Activated CD4-positive, alpha-beta T cell treated with anti-CD3 and anti-CD28 coated beads, Interleukin-2, amount 50 U/mL, for 16 hours (primary cell): ENCODE measurements at places on chromosomes 12 and 14.

DNA sequence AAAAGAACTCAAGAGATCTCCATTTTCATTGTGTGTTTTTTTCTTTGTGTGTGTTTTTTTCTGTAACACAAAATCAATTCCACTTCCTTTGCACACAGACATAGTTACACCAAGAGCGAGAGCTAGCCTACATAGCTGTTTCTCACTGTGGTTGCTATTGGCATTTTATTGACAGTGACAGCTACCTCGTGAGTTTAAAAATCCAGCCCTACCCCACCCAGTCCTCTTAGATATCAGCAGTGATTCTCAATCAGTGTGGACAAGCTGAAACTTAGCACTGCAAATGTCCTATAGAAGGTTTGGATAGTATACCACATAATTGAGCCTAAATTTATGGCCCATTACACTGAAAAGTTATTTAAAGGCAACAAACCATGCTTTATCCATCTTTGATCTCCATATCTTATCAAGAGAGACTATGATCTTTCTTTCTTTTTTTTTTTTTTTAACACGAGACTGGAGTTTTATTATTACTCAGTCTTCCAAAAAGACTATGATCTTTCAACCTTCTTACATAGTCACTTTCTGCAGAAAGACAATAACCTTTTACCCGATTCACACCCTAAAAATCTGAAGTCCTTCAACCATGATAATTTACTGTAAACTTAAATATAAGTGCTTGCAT lies 46.8 kb downstream of the ATP2B1 start:
- DNase-seq: no peak

- DNase-seq: no peak
Measured at GRCh38 chr14:22660654-22661053, 16.5 kb upstream of the OR6J1 start.

GRCh38 chr12:48924617-48925303 lies 532 bp downstream of the FKBP11 start:
- peak; percentile 73 for DNase-seq

GRCh38 chr12:53976172-53976822 lies 1.5 kb upstream of the HOTAIR start:
- DNase-seq: no peak

DNA sequence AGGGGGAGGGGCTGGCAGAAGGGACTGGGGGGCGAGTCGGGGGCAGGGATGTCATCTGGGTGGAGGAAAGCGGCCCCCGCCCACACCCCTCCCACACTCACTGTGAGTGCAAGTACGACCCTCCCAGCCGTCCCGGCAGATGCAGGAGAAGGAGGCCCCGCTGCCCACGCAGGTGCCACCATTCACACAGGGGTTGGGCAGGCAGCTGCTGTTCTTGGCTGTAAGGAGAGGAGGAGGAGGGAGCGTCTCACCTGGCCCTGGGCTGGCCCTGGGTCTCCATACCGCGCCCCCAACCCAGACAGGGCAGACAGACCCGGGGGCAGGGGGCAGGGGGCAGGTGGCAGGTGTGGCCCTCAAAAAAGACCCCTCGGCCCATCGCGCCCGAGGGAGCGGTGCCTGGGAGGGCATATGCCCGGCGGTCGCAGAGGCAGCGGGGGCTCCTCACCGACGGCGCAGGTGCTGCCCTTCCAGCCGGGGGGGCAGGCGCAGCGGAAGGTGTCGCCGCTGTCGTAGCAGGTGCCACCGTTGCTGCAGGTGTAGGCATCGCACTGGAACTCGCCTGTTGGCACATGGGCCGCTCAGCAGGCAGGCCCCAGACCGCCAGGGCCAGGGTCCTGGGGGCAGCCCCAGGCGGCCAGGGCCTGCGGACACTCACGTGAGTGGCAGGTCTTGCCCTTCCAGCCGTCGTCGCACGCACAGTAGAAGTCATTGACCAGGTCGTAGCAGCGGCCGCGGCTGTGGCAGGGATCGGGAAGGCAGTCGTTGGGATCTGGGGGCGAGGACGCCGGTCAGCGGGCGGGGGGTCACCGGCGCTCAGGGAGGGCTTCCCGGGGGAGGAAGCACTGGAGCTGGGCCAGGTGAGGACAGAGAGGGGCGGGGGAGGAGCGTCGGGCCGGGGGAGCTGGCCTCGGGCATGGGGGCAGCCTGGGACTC lies 20.6 kb downstream of the JAG2 start:
- no peak for DNase-seq

- DNase-seq: no peak
Measured at GRCh38 chr14:105430565-105430964, 10.9 kb downstream of the MTA1 start.

DNA sequence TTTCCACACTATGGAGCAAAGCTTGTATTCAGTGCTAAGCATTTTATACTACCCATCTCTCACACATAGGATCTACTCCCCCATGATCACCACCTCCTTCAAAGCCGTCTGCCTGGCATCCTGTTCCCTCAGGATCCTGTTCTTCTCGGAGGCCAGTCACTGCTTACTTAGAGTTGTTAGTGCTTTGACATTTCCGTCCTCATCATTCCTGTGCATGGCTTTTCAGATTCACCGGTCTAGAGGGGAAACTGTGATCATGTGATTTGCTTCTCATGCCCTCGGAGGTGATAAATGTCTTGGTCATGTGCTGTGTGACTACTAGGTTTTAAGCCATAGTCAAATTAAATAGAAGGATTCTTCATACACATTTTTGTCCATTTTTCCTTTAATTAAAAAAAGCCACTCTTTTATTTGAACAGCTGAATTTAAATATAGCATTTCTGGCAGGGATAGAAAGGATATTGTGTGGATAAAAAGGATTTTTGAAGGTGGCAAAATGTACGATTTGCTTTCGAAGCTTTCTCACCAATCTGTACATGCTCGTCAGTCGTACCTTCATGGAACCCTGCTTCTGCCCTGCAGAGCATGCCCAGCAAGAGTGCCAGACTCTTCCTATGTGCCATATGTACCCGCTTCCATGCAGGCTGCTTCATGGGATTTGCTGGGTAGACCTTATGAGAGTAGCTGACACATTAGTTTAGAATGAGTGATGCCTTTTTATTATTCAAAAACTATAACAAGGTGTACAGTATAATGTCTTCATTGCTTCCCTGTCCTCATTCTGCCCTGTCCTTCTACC lies 53.3 kb downstream of the BMAL2 start:
- DNase-seq: no peak

GRCh38 chr12:122097584-122097926 lies 19.0 kb downstream of the MLXIP start:
- no peak for DNase-seq

DNA sequence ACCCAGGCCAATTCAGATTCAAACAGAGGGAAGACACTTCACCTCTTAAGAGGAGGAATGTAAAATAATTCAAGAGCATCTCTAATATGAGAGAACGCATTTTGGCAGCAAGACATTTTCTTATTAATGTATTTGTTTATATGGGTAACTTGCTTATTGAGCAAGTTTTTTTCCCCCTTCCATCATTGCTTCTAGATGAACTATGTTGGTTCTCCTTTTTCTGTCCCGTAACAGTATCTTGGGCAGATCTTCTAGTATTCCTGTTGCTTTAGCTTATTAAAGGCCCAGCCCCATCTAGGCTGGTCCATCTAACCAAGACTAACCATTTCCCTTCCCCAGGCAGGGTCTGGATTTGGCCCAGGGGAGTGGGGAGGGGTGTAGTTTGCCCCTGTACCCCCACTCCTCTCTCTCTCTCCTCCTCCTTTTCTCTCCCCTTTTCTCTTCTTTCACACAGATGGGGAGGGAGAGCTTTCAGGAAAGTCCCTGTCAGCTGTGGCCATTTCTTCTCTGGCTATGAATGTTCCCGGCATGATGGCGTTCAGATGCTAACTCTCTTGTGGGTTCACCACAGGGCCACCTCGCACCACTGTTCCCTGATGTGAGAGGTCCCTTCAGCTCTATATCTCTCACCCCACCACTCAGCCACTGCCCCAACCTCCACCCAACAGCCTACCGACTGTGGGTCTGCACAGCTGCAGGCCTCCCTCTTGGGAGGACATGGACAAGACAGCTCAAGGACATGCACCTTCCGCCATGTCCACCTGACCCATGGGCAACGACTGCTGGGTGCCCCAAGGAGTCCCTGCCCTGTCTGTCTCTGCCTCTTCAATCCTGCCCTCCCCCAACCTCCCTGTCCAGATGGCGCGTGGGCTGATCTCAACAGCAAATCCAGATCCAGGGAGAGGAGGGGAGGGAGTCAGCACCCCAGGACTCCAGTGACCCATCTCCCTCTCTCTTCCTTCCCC lies 15.8 kb upstream of the RPS6KL1 start:
- DNase-seq: no peak

GRCh38 chr12:80205960-80206359 lies 106.6 kb downstream of the OTOGL start:
- DNase-seq: no peak

GRCh38 chr12:40034712-40035111 lies 71.2 kb downstream of the SLC2A13 start:
- DNase-seq: no peak

GRCh38 chr14:81132468-81132867 lies 88.3 kb downstream of the GTF2A1 start:
- DNase-seq: no peak

DNA sequence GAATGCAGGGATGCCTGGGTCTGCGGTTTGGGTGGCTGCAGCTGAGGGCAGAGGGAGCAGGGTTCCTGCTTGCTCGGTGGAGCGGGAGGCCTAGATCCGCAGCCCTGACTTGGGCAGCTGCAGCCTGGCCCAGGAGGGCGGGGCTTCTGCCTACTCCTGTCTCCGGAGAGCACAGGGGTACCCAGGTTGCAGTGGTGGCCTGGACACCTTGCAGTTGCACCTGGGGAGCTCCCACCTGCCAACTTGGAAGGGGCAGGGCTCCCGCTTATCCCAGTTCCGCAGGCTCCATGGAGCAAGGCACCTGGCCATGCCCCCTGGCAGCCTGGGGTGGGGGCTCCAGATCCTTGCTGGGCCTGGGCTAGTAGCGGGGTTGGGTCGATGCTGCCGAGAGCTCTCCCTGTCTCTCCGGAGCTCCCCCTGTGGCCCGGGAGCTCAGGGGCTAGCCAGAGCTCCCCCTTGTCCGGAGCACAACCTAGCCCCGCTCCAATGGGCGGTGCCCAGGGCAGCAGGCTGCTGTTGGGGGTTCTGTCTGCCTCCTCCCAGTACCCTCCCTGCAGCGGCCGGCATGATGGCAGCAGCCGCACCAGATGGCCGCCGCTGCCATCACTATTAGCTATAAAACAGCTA lies 136.4 kb downstream of the PTPRR start:
- no peak for DNase-seq

DNA sequence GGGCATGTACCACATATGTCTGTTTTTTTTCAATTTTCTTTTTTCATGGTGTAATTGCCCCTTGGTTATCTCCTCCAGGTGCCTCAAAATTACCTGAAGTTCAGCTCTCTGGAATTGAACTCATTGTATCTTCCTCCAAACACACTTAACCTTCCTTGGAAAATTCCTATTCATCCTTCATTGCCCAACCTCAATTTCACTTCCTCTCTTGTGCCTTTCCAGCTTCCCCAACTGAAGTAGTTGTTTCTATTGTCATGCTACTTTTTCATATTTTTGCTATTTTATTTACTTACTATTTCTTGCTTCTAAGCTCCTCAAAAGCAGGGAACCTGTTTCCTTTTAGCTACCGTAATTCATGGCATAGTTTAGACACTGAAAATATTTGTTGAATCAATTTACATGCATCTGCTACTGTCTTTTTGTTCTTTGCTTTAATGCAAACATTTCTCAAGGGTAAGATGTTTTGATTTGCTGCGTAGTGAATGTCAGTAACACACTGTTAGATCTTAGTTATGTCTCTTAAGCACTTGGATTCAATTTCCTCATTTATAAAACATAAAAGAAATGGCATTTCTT lies 37.0 kb upstream of the STXBP6 start:
- DNase-seq: no peak

DNA sequence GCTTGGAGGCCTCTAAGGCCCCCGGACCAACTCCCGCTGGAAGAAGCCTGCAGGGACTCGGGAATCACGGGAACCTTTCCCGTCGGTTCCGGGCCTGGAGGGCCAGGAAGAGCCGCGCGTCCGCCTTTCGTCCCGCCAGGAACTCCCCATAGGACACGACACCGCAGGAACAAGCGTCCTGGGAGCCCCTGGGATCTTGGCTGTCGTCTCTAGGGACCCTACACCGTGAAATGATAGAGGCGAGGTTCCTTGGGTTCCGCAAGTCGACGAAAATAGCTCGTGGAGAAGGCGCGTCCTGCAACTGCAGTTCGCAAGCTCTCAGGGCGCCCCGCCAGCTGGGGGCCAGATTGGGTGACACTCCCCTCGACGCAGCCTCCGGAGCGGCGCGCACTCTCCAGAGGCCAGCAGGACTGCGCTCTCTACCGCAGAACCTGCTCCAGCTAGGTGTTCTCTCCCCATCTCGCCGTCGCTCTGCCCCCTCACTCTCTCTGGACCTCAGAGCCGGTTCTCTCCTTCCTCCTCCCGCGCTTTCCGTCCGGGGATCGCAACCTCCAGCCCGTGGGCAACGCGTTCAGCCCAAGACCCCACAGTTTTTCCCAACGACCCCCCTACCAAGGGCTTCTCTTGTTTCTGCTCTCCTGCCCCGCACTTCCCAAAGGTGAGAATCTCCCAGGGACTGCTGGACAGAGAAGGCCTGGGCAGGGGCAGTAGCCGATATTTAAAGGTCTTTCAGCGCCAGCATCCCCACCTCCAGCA lies 776 bp downstream of the BMP4 start:
- no peak for DNase-seq

- DNase-seq: no peak
Measured at GRCh38 chr14:53924753-53925152, 31.9 kb downstream of the BMP4 start.

GRCh38 chr12:115583591-115583990 lies 693.9 kb downstream of the MED13L start:
- DNase-seq: no peak

GRCh38 chr14:100994082-100994481 lies 90.6 kb upstream of the RTL1 start:
- DNase-seq: no peak

- no peak for DNase-seq
Measured at GRCh38 chr12:42483521-42483790, 106.1 kb downstream of the PRICKLE1 start.

- DNase-seq: no peak
Measured at GRCh38 chr12:71702590-71702989, 16.7 kb downstream of the TMEM19 start.

DNA sequence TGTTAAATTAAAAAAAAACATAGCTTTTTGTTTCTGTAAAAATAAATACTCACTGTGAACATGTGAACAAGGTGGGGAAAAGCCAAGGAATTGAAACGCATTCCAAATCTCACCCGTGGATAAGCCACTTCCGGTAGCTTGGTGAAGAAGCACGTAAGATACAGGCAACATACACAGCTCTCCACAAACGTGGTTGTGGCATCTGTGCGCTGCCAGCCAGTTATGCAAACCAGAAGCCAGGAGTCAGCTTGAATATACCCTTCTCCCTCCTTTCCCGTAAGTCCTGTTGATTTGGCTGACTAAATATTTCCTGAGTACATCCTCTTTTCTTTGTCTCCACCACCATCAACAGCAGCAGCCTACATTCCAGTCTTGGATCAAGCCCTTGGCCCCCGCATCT lies 486.2 kb downstream of the VRK1 start:
- no peak for DNase-seq

GRCh38 chr12:83005534-83006197 lies 319.0 kb downstream of the TMTC2 start:
- no peak for DNase-seq

- peak; percentile 73 for DNase-seq
Measured at GRCh38 chr12:1619587-1619986, 9.4 kb upstream of the WNT5B start.
